ENCODE measurements at places on chromosomes 5 and 9.

GRCh38 chr5:174084691-174085154 lies 39.2 kb downstream of the NSG2 start:
- no peak for DNase-seq

DNA sequence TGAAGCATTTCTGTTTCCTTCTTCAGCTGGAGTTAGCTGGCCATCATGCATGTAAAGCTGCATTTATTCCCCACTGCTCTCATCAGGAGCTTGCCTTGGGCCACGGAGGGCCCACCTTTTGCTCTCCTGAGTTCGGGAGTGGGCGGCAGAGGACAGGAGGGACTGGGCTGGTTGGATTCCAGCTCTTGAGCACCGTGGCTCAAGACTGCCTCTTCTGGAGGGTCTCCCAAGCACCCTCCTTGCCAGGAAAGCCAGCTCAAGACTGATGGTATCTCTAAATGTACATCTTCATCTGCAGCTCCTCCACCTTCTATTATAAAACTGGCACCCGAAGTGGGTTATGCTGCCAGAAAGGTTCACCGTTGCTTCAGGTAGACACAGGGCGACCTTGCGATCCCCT lies 399.6 kb upstream of the IRX1 start:
- DNase-seq = no peak

GRCh38 chr5:141095263-141095641 lies 837 bp downstream of the PCDHB2 start:
- no peak for DNase-seq

DNA sequence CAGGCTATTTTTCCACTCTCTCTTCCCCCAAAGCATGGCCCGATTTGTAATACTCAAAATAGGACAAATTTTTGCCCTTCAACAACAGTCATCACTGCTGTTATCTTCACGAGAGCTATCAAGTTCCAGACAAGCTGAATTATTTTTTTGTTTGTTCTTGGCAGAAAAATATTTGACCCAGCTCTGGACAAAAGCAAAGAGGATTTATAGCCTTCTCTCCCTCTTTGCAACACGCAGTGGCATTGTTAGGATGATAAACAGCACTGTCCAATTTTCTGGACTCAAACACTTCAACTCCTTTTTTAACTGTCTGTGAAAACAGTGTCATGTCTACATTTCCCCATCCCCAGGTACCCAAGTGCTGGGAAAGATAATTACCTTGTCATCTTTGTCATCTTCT lies 160.3 kb downstream of the SLF1 start:
- no peak for DNase-seq

DNA sequence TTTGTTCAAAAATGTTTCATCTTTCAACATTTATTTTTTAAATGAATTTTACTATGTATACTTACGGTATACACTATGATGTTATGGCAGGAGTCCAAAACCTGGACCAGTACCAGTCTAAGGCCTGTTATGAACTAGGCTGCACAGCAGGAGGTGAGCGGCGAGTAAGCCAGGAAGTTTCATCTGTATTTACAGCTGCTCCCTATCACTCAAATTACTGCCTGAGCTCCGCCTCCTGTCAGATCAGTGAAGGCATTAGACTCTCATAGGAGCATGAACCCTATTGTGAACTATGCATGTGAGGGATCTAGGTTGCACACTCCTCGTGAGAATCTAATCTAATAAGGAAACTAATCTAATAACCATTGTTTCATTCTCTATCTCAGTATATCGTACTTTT lies 715.5 kb upstream of the PTPRD start:
- DNase-seq = no peak

DNA sequence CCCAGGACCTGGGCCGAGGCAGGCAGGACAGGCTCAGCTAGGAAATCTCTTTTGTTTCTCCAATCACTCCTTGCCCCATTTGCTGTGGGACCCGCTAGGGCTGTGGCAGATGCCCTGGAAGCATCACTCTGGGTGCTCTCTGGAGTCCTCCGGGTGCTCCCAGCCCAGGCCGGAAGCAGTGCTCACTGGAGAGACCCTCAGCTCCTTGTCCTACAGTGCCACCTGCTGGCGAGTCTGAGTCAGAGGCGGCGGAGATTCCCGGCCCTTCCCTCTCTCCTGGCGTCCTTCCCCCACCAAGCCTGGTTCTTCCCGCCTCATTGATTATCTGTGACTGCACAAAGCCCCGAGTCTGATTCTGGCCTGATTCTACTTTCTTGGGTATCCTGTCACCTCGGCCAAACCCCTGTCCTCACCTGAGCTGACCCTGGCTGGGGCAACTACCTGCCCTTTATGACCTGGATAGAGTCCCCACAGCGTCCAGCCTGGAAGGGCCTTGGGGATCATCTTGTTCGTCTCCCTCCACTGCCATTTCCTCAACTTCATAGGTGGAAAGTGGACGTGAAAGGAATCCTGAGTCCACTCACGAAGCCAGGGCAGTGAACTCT lies 7.3 kb upstream of the BARHL1 start:
- DNase-seq = no peak

DNA sequence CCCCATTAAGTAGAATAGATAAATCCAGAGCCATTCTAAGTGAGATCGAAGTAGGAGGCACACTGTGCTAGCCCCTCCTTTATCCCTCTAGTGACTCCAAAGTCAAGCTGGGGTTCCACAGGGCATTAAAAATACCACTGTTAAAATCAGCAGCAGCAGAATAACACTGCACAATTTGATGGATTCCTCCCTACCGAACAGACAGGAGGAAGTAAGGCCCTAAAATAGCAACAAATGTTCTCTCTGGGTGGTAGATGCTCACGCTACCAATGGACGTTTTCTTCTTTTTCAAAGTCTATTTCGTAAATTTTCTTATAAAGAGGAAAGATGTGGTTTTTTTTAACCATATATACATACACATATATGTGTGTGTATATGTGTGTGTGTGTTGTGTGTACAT lies 54.4 kb downstream of the FBXW11 start:
- DNase-seq = no peak

GRCh38 chr9:124363326-124364096 lies 51.7 kb downstream of the PSMB7 start:
- DNase-seq = no peak

DNA sequence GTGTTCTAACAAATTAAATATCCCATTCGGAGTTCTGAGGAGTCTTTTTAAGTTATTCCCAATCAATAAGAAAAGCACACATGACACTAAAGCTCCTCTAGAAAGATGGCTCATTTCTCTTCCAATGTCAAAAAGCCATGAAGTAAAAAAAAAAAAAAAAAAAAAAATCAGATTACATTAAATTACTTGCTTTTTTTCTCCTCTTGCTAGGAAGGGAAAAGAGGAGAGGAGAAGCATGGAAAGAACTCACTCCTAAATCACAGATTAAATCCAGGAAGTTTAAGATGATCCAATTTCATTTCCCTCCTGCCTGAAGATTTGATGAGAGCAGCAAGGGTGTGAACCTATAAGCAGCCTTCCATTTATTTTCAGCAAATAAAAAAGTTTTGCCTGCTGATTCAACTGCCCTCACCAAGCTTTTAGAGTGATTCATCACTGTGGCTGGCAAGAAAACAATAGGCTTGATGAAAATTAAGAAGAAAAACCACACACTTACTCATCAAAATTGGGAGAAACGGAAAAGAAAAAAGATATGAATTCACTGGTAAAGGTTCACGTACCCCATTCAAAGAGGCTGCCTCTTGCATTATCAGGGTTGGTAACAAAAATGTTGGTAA lies 19.7 kb downstream of the MYO10 start:
- DNase-seq = no peak

DNA sequence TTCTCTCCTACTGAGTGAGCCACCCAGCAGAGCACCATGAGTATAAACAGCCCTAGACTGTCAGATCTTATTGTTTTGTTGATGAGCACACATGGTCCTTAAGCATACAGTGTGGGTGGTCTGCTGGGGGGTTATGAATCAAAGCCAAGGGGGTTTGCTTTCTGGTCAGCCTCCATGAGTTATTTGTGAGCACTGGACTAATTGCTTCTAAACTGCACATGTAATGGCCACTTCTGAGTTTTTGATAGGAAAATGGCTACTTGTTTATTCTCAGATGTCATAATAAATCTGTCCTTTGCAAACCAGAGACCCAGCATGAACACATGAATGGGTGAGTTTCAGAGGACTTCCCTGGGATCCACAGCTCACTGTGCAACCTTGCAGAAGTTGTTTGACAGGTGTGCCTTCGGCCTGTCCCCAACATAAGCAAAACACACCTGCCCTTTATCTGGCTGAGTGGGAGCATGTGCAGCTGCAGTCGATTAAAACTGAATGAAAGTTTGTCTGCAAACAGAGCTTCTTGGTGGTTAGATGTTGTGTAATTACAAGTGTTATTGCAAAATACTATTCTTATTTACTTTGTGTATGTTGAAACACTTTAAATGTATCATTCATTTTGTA lies 35.9 kb downstream of the MAMDC2 start:
- DNase-seq = no peak

GRCh38 chr5:78791501-78792100 lies 143.0 kb upstream of the LHFPL2 start:
- DNase-seq = no peak

GRCh38 chr5:10695759-10696543 lies 65.1 kb downstream of the DAP start:
- DNase-seq = no peak

DNA sequence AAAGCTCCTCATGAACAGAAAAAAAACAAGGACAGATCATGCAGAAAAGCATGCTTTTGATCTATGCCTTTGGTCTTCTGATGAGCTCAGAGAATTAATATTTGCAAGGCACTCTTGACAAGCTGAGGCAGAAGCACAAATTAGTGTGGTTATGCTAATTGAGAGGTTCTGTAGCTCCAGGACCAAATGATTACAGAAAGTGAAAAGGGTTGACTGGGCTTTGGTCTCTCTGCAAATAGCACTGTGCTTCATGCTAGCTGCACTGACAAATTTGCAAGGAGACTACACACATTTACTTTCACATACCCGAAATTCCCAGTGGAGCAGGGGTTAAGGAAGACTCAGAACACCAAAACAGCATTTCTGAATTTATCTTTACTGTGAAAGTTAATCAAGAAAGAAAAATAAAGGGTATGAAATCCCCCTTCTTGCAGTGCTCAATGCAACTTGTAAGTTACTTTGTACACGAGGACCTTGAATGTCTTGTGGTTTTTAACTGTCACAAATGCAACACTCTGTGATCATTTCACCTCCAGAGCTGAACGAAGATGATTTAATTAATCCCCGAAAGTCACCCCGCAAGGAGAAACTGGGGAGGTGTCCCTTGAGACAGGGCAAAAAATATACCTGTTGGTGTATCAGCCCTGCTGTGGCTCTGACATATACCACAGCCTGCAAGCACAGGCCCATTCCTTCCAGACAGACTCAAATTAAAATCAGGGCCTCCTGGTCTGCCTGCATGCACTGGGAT lies 11.9 kb downstream of the RAPGEF1 start:
- no peak for DNase-seq

- no peak for DNase-seq
Observed at GRCh38 chr9:93595461-93595860, 19.1 kb downstream of the PHF2 start.

GRCh38 chr5:121292664-121293063 lies 559.0 kb upstream of the FTMT start:
- no peak for DNase-seq

DNA sequence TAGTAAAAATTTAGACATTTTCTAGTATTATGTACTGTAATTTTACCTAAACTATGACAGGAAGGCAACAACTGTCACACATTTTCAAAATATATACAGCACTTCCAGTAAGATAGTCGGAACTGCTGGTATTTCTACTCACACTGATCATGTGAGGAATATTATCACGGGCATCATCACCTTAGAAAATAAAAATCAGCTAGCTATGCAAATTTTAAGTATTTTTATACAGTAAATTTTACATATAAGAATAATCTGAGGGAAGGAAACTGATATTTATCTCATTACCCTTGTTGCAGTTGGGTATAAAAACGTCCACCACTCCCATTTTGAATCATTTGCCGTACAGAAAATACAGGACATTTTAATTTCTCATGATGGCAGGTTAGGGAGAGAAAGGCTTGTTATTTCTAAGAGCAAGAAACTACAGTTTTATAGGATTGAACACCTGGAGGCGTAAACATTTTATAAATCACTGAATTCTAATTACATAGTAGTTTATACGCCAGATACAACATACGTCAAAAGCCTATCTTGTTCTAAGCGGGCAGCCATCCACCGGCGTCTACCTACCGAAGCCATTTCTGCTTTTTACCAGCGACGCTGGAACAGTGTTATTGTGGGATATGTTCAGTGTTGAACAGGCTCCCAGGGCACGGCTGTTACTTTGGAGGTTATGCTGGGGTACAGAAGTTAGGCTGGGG lies 729 bp upstream of the TNPO1 start:
- no peak for DNase-seq

DNA sequence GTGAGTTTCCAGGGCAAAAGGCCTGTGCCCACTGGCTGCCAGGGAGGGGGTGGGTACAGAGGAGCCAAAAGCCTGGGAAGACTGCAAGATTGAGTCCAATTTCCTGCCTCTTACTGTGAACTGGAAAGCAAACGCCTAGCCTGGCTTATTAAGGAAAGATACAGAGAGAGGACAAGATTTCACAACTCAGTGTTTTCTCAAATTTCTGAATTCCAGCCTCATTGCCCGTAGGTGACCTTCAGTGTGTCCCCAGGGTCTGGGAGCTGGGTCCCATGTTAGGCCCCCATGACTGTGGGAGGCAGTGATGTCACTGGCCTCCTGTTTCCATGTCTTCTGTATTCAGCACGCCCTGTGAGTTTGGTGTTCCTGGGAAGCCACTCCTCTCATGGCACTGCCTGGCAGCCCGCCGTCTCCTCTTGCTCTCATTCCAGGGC lies 60.6 kb upstream of the PTPN3 start:
- DNase-seq = no peak

DNA sequence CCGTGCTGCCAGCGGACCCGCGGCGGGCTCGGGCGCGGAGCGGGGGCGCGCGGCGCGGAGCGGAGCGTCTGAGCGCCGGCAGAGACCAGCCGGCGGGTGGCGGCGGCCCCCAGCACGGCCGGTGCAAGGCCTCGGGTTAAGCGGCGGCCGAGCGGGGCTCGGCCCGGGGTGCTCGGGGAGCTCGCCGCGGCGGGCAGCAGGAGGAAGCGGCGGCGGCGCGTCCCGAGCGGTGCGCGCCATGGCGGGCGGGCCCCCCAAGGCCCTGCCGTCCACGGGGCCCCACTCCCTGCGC lies 150 bp downstream of the SNX30 start:
- no peak for DNase-seq

- DNase-seq = no peak
Observed at GRCh38 chr9:10818206-10818605, 205.4 kb upstream of the PTPRD start.

DNA sequence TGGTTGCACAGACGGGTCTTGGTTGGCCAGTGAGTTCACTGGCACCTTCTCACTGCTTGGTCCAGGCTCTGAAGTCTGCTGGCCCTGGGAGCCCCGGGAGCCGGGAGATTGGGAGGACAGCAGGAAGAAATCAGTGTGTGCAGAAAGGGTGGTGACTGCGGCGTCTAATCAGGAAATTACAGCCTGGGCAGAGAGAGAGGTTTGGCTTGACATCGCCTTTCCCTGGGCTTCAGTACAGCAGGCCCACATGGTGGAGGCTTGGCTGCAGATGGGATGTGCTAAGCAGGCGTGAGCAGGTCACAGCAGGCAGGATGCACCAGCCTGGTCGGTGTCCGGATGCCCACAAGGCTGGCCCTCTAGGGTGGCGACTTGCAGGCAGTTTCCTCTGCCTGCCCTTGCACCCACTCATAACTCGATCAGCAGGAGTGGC lies 17.2 kb downstream of the PITX1 start:
- DNase-seq = no peak

- DNase-seq = no peak
Observed at GRCh38 chr9:89813482-89813881, 208.7 kb downstream of the GADD45G start.

- DNase-seq = no peak
Observed at GRCh38 chr9:124272979-124273378, 15.2 kb downstream of the NEK6 start.

All from activated CD8-positive, alpha-beta memory T cell treated with anti-CD3 and anti-CD28 coated beads for 4 hours (primary cell).